8988T (cell line): ENCODE measurements at places on chromosomes 2 and 18.

- no peak for DNase-seq
Observed at GRCh38 chr2:214104219-214104618, 306.6 kb upstream of the VWC2L start.

- DNase-seq: no peak
Observed at GRCh38 chr2:23053601-23054000, 331.4 kb upstream of the KLHL29 start.

GRCh38 chr2:205680903-205681302, 1.4 kb upstream of the NRP2 start:
- no peak for DNase-seq

GRCh38 chr18:4453874-4454536, 1.1 kb downstream of the DLGAP1 start:
- no peak for DNase-seq

DNA sequence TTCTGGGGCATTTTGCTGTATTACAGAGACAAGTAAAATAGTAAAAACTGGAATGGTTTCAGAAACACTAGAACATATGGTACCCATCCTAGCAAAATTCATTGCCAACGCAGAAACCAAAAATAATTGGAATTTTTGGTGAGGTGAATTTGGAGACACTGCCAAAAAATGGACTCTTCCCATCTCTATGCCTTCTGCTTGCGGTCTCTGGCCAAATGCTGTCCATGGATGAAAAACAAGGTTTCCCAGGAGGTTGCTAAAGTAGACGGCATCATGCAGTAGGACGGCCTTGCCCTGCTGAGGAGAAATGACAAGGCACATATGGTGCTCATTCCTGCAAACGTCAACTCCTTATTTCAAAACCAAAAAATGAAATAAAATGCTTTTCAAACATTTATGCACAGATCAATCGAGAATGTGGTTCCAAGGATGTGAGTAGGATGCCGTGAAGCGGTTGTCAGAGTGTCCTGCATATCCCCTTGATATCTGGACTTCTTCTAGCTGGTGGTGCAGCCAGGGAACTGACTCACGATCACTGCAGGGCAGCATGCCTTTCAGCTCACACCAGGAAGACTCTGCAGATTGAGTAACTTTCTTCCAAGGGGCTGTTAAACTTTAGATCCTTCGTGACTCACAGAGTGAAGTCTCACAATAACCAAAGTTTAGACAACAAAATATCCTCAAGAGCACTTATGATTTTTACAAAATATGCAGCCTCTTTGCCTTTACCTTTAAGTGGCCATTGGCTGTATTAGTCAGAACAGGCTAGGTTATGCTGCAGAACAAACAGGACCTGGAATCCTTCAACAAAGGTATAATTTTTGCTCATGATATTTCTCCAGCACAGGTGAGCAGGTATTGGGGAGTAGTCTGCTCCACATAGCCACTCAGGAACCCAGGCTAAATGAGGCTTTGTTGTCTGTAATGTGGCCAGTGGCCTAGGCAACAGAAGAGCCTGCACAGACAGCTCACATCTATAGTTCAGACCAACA, 149.4 kb upstream of the NDUFV2 start:
- DNase-seq: no peak

DNA sequence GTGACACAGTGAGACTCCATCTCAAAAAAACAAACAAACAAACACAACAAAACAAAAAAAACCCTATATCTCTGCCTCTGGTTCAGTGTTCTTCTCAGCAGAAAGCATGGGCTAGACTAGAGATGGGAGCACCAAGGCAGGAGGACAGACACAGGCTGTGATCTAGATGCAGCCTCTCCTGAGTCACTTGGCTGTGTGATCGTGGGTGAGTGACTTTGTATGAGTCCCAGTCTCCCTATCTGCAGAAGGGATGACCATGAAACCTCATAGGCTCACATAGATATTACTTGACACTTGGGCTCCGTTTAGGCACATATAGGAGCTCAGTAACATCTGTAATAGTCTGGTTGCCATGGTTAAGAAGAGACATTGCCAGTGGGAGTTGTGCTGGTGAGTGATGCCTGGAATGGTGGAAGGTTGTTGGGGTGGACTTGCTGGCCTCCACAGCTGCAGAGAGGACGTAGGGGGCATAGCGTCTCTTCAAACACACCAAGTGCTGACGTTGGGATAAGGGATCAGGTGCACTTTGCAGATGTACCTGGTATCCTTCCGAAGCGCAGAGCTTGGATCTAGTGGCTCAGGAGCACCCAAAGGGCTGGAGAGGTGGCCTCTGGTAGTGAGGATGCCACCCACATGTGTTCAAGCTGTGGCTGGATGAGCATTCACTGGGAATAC, 318.9 kb upstream of the HS6ST1 start:
- no peak for DNase-seq

- DNase-seq: no peak
Observed at GRCh38 chr2:201653221-201653620, 9.9 kb upstream of the TMEM237 start.

DNA sequence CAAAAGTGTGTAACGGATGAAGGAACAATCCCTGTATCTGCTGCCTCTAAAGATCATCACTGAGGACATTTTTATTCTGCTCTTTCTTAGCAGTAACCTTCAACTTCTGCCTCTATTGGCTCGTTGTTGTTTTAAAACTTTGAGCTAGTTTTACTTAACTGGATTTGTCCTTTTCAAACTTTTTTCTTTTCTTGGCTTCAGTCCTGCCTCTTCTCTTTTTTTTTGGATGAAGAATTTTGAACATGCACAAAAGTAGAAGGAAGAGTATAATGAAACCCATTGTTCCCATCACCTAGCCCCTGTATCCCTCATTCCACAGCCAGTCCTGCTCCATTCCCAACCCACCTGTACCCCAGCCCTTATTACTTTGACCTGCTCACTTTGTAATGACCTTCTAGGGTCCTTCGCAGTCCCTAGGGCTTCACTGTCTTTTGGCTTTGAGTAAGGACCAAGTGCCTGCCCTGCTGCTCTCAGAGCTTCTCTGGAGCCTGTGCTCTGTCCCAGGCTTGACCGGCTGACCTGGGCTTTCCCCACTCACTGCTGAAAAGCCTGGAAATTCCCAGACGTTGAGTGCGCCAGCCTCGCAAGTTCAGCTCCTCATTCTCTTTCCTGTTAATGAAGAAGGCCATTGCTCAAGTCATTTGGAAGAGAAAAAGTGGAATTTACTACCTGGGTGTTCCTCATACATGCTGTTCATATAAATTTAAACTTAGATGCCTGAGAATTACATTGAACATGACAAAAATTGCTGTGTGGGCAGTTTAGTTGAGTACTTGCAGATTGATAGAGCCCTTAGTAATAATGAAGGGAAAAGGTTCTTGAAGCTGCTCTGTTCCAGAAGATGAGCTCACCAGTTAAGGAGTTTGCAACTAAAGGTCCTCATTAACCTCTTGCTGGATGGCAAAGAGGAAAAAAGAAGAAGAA, 149.3 kb upstream of the ALPP start:
- no peak for DNase-seq

DNA sequence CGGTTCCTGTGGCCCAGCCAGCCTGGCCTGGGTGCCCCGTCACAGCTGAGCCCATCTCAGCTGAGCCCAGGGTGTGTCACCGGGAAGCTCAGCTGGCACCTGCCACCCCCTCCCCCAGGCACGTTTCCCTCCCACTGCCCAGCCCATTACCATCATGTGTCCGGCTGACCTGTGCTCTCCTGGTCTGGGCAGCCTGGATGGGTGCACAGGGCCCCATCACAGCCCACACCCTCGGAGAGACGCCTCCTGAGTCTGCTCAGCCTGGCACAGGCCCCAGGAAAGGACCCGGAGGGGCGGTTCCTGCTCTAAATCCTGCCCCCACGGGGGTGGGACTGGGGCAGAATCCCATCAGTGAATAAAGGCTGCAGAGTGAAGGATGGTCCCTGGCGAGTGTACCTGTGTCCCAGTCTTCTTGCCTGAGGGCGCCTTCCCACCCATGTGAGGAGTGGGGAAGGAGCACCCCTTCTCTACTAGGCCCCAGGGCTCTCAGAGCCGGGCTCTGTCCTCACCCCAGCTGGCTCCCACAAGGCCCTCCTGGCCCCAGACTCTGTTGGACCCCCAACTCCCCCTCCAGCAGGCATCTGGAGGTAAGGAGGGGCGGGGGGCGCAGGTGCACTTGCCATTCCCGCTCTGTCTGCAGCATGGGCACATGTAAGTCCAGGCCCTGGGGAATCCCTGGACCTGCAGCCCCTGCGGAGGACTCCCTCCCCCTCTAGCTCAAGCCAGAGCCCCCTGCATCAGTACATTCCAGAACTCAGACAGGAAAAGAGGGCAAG, 21.2 kb downstream of the GPC1 start:
- peak; percentile 94 for DNase-seq

- no peak for DNase-seq
Observed at GRCh38 chr2:102358496-102358895, 2.9 kb downstream of the IL18R1 start.

DNA sequence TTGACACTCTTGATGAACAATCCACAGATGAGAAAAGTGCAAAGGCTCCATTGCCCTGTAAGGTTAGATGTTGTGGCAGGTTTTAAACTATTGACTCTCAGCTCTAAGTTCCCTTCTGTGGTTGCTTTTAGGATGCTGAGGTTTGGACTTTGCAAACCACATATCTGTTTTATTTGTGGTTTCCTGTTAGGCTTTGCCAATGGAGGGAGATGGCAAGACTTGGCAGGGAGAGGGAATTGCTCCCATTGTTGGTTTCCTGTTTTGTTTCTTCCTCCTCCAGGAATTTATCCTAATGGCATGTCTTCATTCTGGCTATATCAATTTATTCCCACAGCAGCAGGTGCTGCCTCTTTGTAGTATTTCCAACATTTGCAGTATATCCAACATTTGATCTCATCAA, 772.3 kb downstream of the LRRTM4 start:
- no peak for DNase-seq

DNA sequence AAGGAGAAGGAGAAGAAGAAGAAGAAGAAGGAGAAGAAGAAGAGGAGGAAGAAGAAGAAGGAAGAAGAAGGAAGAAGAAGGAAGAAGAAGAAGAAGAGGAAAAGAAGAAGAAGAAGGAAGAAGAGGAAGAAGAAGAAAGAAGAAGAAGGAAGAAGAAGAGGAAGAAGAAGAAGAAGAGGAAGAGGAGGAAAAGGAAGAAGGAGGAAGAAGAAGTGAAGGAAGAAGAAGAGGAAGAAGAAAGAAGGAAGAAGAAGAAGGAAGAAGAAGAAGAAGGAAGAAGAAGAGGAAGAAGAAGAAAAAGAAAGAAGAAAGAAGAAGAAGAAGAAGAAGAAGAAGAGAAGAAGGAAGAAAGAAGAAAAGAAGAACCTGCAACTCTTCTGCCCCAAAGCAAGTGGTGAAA, 942.0 kb downstream of the DPP10 start:
- no peak for DNase-seq

DNA sequence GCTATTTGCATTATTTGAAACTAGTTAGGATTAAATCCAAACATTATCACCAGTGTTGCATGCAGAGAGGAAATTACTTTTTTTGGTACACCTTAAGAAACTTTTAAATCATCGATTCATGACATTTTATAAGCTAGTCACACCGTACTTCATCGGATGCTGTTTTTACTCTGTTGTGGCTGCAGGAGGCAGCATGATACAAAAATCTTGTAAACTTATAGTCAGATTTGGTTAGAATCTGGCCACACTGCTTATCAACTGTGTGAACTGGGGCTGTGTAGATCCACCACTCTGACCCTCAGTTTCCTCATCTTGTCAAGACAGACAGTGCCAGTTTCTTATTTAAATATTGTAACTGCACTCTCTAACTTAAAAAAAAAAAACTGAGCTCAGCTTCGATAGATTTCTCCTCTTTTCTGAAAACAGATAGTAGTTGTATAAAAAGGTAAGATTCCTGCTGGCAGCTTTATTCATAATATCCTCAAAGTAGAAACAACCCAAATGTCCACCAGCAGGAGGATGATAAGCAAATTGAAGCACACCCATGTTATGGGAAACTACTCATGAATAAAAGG, 77.8 kb downstream of the RAPGEF4 start:
- DNase-seq: no peak

DNA sequence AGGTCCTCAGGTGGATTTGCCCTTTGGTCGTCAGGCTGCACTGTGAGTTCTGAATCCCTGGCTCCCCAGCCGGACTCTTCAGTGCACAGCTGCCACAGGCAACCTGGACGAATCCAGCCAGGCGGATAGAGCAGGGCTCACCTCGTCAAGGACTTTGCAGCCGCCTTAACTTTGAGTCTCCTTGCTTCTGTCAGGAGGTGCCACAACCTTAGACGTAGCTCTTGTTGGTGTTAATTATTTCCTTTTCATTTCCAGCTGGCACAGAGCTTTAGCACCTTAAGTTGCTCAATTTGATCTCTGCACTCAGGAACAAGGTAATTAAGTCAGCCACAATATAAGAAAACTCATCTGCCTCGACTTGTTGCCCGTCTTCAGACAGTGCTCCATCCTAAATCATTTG, 17.7 kb downstream of the SMIM21 start:
- no peak for DNase-seq

DNA sequence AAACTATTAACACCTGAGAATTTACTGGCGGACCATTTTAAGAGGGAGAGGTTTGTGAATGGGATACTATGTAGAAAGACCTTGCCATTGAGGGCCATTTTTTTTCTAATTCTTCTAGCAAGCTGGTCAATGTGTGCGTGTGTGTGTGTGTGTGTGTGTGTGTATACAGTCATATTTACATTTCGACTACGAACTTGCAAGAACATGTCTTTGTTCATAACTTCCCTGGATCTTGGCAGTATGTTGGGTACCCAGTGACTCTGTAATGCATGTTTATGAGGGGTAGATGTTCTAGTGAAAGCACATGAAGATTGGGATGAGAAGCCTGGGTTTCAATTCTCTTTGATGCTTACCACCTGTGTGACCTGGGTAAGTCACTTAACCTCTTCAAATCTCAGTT, 133.6 kb downstream of the UBE2E3 start:
- DNase-seq: no peak

GRCh38 chr2:79947751-79948150, 356.8 kb downstream of the LRRTM1 start:
- no peak for DNase-seq

DNA sequence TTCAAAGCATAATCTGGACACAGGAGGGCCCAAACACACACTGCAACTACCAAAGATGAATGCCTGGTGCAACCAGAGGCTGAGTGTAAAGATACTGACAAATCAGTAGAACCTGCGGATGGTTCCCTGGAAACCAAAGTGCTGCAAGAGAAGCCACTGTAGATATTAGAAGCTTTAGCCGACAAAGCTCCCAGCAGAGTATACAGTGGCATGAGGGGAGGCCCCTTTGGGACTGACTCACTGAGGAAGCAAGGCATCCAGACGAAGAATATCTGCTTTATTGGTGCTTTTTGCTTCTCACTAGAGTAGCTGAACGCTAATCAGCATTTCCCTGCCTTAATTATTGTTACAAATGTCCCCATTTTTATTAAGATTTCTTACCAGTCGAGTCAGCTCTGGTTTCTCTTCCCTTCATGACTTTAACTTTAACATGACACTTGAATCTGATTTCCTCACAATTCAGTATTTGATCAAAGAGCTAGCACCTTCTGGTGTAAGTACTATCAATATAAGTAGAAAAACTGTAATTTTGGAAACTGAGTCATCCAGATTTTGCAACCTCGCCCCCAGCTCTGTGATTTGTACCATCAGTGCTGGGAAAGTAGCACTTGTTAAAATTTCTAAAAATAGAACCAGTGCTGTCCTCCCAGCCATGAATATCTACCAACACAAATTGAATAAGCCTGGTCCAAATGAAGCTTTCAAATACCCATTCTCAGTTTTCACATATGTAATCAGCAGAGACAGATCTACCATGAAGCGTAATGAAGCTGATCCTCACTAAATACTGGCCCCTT, 34.2 kb downstream of the FIGN start:
- no peak for DNase-seq
